ENCODE measurements at places on chromosomes 1 and 21.

GRCh38 chr1:17620448-17620847, 81.0 kb downstream of the ARHGEF10L start:
- DNase-seq, result no peak

- no peak for DNase-seq
Observed at GRCh38 chr1:41870076-41870562, 48.6 kb downstream of the HIVEP3 start.

DNA sequence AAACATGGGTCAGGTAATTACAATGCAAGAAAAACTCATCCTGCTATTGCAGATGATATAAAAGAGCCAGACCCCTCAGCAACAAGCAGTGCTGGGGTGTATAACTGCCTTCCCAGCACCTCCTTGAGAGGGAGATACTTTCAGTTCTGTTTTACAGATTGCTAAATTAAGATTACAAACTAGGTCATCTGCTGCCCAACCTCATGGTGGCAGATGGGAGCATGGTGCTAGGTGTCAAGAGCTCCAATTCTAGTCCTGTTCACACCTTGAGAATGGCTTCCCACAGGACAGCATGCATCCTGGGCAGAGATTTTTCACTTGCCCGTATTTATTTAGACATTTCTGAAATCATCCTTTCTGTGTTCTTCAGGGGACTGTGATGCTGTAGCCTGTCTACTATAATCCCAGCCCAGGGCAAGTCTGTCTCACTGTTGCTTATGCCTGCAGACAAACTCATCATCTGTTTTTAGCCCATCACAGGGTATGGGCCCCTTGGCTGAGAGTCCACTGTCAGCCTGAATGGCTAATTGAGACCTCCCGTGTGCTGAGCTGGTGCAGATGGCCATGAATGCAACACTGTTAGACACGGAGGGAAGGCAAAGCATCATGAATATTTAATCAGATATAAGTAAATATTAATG, 40.2 kb upstream of the PBX1 start:
- no peak for DNase-seq

- no peak for DNase-seq
Observed at GRCh38 chr1:62237361-62237760, 42.7 kb downstream of the L1TD1 start.
